ENCODE measurements at places on chromosomes 6 and 20.

GRCh38 chr6:46539866-46540265, 48.6 kb upstream of the RCAN2 start:
- no peak for DNase-seq

GRCh38 chr6:40671001-40671693, 84.0 kb upstream of the LRFN2 start:
- DNase-seq: no peak

DNA sequence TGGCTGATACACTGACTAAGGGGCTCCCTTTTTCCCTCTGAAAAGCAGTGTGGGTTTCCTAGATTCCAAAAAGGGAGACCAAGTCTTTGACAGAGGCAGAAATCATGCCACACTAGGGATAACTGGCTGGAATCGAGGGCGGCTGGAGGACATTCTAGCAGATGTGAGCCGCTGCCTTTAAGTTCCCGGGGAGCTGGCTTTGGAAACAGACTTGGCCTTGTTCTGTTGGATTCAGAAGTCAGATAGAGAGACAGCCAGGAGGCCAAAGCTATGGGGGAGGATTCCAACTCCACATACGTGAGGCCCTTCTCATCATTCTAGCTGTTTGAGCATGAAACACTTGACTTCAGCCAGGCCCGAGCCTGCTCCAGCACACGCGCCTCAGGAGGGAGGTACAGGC, 109.9 kb upstream of the FOXC1 start:
- DNase-seq: no peak

DNA sequence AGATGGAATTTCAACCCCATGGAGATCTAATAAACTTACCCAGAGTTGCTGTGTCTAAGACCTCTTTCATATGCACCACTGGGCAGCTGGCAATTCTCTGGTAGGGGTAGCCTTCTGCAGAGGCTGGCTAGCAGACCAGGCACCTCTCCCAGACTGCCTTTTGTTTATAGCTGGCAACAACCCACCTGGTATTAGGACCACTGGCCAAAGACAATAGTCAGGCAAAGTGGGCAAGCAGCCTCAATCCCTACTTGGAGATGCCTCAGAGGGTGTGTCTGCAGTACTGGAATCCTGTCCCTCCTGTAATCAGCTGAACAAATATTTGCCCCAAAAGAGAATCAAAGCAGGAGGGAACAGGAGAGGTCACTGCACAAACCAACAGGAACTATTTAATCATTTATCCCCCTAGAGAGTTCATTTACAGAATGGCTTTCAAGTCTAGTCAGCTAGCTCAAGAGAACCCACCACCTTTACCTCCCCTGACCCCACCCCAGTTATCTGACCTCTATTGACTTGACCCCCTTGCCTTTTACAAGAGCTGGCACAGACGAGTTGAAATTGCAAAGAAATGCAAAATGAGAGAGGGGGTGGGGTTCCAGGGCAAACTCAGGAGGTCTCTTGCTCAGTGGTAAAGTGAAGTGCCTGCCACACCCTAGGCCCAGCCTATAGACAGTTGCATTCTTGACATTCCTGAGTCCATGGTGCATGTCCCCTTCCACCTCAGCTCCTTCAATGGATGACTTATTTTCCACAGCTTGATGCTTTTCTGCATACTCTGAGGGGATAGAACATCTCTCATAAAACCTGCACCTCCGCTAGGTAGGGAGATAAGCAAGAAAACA, 2.8 kb downstream of the BCL2L1 start:
- DNase-seq: no peak

GRCh38 chr6:170025935-170026750, 264.7 kb downstream of the DLL1 start:
- DNase-seq: no peak

DNA sequence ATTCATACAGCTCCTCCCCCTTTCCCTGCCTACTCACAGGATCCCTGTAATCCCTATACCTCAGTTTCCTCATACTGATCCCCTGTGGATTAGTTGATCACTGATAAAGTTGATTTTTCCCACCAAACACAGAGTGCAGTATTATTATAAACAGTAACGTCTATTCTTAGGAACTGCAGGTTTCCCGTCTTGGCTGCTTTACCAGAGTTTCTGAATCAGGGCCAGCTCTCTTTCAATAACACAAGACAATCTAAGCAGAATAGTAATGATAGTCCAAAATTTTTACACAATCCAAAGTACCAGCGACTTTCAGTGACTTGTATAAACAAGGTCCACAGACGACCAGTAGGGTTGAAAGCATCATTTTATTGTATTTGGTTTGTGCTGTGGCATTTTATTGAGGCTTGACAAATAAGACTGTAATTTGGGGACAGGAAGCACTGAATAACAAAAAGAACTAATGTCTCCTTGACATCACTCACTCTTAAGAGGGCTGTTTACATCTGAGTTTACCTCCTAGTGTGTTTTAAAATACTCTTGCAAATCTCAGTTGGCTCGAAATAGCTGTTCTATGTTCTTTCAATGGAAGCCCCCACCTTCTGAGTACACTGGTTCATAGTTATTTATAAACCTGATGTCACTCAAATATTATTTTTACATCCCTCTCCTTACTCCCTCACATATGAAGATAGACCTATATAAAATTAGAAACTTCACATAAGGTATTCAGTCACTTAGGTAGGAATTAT, 6.1 kb upstream of the JARID2 start:
- no peak for DNase-seq

- DNase-seq: no peak
These were observed 1217.2 kb upstream of the GJE1 start for GRCh38 chr6:140915551-140915950.

- DNase-seq: no peak
These were observed 105.5 kb upstream of the BACH2 start for GRCh38 chr6:90401933-90402830.

GRCh38 chr6:10759884-10760329, 12.3 kb downstream of the TMEM14B start:
- no peak for DNase-seq

DNA sequence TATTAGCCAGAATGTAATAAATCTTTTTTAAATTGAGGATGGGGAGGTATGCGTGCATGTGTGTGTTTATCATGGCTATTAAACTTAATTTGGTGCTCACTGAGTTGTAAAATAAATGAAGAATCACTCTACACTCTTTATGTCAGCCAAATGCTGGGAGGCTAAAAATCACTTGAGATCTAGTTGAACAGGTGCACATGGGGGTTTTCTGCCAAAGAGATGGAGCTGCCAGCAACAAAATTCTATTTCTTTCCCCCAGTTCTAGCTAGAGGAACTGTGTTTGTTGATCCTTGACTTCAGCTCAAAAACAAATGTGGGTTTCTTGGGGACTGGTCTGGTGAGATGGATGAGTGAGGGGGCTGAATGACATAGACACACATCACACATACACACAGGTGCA, 183.3 kb upstream of the BTBD3 start:
- DNase-seq: no peak

GRCh38 chr6:16184551-16184950, 53.8 kb upstream of the GMPR start:
- no peak for DNase-seq

DNA sequence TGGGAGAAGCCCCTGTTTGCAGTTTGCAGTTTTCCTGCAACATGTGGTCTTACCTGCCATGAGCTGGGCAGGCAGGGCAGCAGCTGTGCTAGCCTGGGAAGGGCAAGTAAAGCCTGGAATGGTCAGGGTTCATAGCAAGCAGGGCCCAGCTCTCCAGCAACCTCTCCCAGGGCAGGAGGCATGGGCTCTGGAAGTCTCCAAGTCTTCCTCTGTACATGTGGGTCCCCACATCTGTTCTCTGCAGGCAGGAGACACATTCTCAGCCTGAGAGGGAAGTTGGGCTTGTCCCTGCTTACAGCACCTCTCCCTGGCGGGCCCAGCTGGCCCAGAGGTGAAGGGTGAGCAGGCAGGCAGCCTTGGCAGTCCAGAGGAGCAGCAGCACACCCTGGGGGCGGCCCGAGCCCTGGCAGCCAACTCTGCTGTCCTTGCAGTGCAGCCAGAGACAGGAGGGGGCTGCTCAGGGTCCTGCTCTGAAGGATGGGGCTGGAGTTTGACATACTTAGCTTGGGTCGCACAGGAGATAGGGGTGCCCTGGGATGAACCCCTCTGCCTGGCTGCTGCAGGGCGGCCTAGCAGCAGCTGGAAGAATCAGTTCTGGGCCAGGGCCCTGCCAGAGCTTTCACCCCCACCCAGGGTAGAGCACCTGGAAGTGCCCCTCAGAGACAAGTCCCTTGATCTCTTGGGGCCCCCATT, 176.0 kb downstream of the MRPL14 start:
- no peak for DNase-seq

DNA sequence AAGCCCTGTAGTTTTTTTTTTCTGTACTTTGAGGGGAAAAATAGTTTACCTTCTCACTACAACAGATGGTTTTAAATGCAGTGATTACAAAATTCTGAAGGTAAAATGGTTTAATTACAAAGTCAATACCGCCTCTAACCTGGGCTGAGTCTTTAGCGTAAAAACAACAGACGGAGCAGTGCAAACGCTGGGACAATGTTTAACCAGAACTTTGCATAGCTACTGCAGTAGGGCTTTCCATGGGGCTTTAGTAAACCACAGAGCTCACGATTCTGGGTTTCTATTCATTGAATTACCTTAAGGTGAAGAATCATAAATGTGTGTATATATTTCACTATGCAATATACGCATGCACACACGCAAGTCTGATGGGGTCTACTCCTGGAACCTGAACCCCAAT, 77.9 kb downstream of the RFX6 start:
- DNase-seq: no peak

- DNase-seq: no peak
These were observed 154.1 kb downstream of the TMEM242 start for GRCh38 chr6:157169226-157169625.

GRCh38 chr20:46930640-46931339, 36.1 kb downstream of the EYA2 start:
- no peak for DNase-seq

- peak; percentile 31 for DNase-seq
These were observed 123.3 kb downstream of the INSM1 start for GRCh38 chr20:20491110-20491783.

- DNase-seq: no peak
These were observed 1.9 kb downstream of the FBXO9 start for GRCh38 chr6:53066874-53067706.

GRCh38 chr6:31621991-31622390, 1.5 kb downstream of the PRRC2A start:
- no peak for DNase-seq

GRCh38 chr6:111992851-111993250, 61.1 kb upstream of the CCN6 start:
- no peak for DNase-seq

GRCh38 chr6:85250586-85251220, 199.2 kb upstream of the NT5E start:
- no peak for DNase-seq

- DNase-seq: no peak
These were observed 155.7 kb downstream of the CARMIL1 start for GRCh38 chr6:25434921-25435320.

DNA sequence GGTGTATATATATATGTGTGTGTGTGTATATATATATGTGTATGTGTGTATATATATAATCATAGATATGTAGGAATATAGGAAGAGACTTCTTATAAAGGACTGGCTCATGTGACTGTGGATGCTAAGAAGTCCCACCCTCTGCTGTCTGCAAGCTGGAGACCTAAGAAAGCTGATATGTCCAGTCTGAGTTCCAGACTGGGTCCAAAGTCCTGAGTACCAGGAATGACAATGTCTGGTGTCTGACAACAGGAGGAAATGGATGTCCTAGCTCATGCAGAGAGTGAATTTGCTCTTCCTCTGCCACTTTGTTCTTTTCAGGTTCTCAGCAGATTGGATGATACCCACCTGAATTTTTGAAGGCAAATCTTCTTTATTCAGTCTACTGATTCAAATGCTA, 7.1 kb downstream of the ALDH5A1 start:
- DNase-seq: no peak

DNA sequence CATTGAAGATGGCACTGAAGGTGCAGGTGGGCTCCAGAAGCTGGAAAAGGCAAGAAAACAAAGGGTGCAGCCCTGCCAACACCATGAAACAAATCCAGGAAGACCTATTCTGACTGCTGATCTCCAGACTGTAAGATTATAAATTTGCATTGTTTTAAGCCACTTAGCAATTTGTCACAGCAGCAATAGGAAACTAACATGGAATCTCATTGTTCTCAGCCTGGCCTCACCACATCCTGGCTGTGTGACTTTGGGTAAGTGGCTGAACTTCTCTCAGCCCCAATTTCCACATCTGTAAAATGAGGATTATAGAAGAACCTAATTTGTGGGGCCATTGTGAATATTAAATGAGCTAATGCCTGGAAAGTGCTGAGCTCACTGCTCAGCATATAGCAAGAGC, 160.4 kb upstream of the MAFB start:
- DNase-seq: no peak

GRCh38 chr6:15102241-15102640, 143.6 kb upstream of the JARID2 start:
- no peak for DNase-seq

GRCh38 chr6:22322103-22323030, 25.5 kb upstream of the PRL start:
- no peak for DNase-seq

DNA sequence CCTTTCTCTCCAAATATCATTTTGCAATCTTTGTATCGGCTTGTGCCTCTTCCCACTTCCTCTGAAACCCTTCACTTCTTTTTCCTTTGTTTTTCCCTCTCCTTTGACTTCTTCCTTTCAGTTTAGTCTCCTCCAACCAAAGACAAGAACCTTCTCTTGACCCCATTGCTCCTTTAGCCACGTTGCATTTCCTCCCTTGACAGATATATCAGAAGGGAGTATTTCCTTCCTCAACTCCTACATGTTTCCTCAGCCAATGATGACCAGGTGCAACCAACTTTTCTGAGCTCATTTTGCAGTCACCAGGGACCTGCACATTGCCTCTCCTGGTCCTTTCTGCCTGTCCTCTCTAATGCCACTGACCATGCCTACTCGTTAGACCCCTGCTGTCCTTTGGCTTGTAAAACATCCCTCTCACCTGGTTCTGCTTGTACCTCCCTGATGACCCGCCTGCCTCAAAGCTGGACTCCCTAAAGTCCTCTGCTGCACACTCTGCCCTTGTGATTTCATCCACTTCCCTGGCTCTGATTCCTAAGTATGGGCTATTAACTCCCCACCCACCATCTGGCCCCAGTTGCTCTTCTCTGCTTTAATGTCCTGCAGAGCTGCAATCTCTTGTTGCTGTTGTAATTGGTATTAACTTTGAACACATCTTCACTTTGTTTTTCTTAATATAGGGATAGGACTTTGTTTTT, 27.4 kb downstream of the SLC22A16 start:
- DNase-seq: no peak

DNA sequence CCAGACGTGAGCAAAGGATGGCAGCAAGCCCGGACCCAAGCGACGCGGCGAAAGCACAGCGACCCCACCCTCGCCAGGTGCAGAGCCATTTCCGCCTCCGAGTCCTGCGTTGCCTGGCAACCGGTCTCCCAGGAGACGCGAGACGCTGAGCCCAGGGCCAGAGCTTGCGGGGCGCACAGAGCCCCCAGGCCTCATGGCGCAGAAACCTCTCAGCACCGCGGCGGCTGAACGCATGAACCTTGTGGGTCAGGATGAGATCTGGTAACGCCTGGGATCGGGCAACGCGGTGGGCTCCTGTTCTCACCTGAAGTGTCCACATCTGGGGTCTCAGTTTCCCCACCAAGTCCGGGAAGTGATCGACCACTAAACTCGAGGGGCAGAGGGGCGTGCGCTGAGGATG, 77.7 kb downstream of the ANKRD60 start:
- DNase-seq: no peak

GRCh38 chr6:79180052-79180451, 54.4 kb downstream of the HMGN3 start:
- DNase-seq: no peak

GRCh38 chr6:138956244-138956924, 31.7 kb downstream of the REPS1 start:
- DNase-seq: no peak

All from GM13976 (cell line).